ENCODE measurements at places on chromosomes 4 and X.

GRCh38 chr4:77127215-77127614, 29.8 kb upstream of the CCNG2 start:
- no peak for DNase-seq

DNA sequence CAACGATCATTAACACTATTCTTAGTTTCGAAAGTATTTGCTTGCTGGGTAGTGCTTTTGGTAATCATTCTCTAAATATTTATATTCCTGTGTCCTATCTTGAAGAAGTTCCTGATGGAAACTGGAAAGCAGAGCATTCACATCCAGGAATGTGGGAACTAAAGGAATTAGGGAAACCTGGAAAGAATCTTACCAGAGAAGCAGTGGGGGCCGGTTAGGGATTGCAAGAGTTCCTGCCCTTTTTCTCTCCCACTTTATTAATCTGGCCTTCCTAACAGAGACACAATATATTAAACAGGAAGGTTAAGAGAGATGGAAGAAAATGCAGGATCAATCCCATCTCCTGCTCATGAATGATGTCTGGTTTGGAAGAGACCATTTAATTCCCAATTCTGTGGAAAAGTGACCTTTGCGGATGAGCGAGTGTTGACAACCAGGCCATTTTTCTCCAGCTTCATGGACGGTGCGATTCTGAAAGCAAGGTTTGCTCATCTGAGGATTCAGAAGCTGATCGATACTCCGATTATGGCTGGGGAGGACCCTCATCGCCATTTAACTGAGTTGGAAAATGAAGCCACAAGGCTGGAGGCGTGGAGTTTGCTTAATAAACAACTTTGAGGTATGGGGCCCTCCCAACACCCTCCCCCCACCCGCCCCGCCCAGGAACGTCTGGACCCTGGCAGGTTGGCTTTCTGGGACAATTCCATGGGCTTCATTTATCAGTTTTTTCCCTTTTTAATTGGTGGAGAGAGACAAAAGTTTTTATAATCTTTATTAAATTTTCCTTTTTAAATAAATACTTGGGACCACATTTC, 52.3 kb downstream of the C4orf51 start:
- no peak for DNase-seq

- DNase-seq = no peak
Observed at GRCh38 chr4:112504807-112505206, 11.2 kb downstream of the NEUROG2 start.

GRCh38 chrX:11375614-11376119, 82.5 kb downstream of the AMELX start:
- DNase-seq = no peak

- DNase-seq = no peak
Observed at GRCh38 chr4:155667568-155668511, 1.2 kb downstream of the GUCY1A1 start.

DNA sequence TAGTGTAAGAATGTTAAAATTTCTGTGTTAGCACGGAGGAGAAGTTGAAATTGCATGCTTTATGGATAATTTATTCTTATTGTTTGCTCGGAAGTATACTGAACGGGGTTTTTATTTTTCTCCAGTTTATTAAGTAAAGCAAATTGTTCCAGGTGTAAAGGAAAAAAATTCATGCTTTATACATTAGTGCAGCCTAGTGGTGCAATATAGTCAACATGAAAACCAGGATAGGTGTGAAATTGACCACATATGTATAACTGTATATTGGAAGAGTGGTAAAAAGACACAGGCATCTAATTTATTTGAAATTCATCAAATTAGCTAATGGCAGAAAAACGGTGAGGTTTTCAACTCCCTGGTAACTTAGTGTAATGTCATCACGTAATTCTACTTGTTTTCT, 959 bp downstream of the BRS3 start:
- DNase-seq = no peak

GRCh38 chr4:87388901-87389300, 2.1 kb downstream of the HSD17B11 start:
- DNase-seq = no peak

GRCh38 chr4:93147524-93148212, 680.9 kb upstream of the ATOH1 start:
- no peak for DNase-seq

GRCh38 chr4:143558823-143559756, 45.6 kb downstream of the SMARCA5 start:
- no peak for DNase-seq

GRCh38 chr4:144721994-144722393, 76.0 kb downstream of the HHIP start:
- no peak for DNase-seq

- no peak for DNase-seq
Observed at GRCh38 chrX:83160096-83160495, 348.0 kb upstream of the POU3F4 start.

DNA sequence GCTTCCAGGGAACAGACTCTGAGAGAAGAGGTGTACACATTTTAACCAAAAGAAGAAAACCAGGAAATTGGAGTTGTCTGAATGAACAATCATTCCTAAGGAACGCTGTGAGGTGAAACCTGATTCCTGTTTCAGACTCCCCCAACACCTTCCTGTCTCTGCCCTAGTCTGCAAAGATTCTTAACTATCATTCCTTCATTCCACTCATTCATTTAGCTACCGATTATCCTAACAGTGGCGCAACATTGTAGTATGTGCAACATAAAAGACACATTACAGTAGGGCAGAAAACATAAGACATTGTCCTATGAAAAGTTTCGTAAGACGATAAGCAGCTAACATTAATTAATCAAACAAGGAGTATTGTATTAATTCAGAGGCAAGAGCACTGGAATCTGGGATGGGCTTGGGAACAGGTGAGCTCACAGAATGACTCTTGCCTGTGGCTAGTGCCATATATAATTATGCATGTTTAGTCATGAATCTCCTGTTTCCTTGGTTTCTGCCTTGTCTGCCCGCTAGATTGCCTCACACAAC, 23.8 kb upstream of the ADH7 start:
- DNase-seq = peak; percentile 70
